Activated naive CD8-positive, alpha-beta T cell treated with anti-CD3 and anti-CD28 coated beads for 36 hours (primary cell): ENCODE measurements at places on chromosomes 7 and 10.

DNA sequence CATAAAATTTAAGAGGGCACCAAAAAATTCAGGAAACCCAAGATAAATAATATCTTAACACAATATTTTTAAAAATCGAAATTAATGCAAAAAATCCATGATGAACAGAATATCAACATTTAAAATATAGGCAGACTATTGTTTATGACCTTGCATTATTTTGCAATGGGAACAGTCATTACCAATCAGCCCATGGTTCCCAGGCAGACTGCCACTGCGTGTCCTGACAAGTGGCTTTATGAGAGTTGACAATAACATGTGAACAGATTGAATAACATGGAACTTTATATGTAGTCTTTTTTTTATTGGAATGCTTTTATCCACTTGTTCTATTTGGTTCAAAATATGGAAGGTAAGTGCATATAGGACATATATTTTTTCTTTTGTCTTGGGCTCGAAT is 3.1 kb upstream of the AVPI1 start:
- no peak for DNase-seq
- no peaks in the 10 kb centered on the region for H3K27me3 ChIP-seq
- H3K4me3 ChIP-seq = no peak overlapping the region

DNA sequence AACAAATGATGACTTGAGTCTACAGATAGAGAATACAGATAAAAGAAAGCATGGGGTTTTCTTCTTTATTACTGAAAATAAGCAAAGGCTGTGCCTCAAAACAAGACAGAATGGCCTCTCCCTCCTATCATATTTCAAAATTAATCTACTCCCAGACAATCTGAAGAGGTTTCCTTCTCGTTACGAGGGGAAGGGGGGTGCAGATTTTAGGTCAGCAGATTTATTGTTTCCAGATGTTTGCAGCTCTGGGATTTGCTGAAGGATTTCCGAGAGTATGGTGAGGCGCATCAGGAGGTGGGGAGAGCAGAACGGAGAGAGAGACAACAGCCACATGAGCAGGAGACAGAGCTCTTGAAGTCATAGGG is 89.8 kb downstream of the KIAA1549 start:
- H3K4me1 ChIP-seq = peaks cover 9% of the 10 kb centered on the region
- no peaks in the 10 kb centered on the region for H3K36me3 ChIP-seq
- DNase-seq = no peak
- no peaks in the 10 kb centered on the region for H3K27me3 ChIP-seq
- H3K27ac ChIP-seq = no peak overlapping the region
- H3K4me3 ChIP-seq = no peak overlapping the region

DNA sequence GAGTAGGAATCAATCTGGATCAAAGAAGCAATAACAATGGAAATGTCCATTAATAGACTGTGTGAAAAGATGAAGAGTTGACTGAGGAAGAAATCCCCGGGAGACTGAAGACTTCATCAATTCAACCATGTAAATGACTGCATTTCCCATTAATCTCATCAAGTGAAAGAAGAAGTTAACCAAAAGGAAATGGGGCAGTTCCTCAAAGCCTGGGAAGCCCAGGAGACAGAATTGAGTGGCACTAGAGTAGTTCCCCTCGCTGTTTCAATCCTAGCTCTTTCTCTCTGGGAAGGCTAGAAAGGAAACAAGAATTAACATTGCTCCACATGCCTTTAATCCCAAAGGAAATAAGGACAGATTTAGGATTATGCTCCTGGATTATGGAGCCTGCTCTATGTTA is 4.8 kb upstream of the OR6V1 start:
- no peak for DNase-seq
- H3K4me1 ChIP-seq = peaks cover 2% of the 10 kb centered on the region
- H3K36me3 ChIP-seq = no peaks in the 10 kb centered on the region
- H3K27ac ChIP-seq = no peak overlapping the region
- no peaks in the 10 kb centered on the region for H3K27me3 ChIP-seq

GRCh38 chr10:54869022-54869421 is 68.0 kb upstream of the PCDH15 start:
- no peak for DNase-seq
- no peaks in the 10 kb centered on the region for H3K27me3 ChIP-seq
- H3K27ac ChIP-seq = no peak overlapping the region
- H3K36me3 ChIP-seq = no peaks in the 10 kb centered on the region
- H3K4me1 ChIP-seq = no peaks in the 10 kb centered on the region

DNA sequence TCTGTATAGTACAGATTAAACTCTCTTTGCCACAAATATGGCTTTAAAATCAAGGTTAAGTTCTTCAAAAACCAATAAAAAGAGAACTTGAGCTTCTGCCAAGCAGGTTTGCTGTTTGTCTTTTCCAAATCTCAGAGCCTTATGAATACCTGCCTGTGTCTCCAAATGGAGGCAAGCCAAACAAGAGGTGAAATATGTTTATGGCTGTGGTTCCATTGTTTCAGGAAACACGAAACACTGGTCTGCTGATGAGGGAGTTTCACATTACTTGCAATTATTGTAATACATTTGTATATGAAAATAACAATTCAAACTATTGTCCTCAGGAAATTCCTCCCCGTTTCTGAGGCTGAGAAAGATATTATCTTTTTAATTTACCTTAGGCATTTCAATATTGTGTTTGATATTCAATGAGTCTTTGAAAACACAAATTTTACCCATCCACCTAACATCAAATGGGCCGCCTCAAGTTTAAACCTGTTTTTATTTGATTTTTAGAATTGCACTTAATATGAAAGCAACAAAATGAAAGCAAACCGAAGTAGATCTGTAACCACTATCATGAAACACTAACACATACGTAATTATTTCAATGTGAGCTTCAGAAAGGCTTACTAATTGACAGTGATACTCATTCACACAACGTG is 359.3 kb downstream of the HGF start:
- no peaks in the 10 kb centered on the region for H3K4me1 ChIP-seq
- no peak overlapping the region for H3K27ac ChIP-seq
- H3K36me3 ChIP-seq = no peaks in the 10 kb centered on the region
- DNase-seq = no peak

- H3K27me3 ChIP-seq = no peaks in the 10 kb centered on the region
- peaks cover 18% of the 10 kb centered on the region for H3K36me3 ChIP-seq
- peaks cover 40% of the 10 kb centered on the region for H3K4me1 ChIP-seq
- H3K4me3 ChIP-seq = peak overlapping the region; percentile 61
Observed at GRCh38 chr7:117110480-117111315, 157.4 kb downstream of the ST7 start.

DNA sequence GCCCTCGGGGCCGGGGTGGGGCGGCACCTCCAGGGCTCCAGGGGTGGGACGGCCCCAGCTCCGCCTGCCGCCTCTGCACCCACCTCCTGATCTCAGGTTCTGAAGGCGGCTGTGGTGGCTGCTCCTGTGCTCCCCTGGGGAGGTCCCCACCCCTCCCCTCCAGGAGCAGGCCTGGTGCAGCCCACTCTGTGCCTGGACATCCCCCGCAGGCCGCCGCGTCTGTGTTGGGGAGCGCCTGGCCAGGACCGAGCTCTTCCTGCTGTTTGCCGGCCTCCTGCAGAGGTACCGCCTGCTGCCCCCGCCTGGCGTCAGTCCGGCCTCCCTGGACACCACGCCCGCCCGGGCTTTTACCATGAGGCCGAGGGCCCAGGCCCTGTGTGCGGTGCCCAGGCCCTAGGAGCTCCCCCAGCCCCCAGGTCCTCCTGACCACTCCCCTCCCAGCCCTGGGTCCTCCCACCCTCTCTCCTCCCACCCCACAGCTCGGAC is 5.5 kb downstream of the CYP2W1 start:
- no peak overlapping the region for H3K27ac ChIP-seq
- no peak overlapping the region for H3K4me3 ChIP-seq
- peaks cover 9% of the 10 kb centered on the region for H3K27me3 ChIP-seq
- DNase-seq = no peak
- H3K36me3 ChIP-seq = no peaks in the 10 kb centered on the region

GRCh38 chr7:11846361-11846955 is 14.5 kb upstream of the THSD7A start:
- H3K27me3 ChIP-seq = peaks cover 3% of the 10 kb centered on the region
- H3K4me1 ChIP-seq = no peaks in the 10 kb centered on the region
- no peaks in the 10 kb centered on the region for H3K36me3 ChIP-seq
- H3K27ac ChIP-seq = no peak overlapping the region
- H3K4me3 ChIP-seq = no peak overlapping the region

GRCh38 chr7:21412410-21412851 is 15.5 kb upstream of the SP4 start:
- DNase-seq = no peak
- no peaks in the 10 kb centered on the region for H3K36me3 ChIP-seq
- H3K4me1 ChIP-seq = peaks cover 12% of the 10 kb centered on the region
- H3K4me3 ChIP-seq = no peak overlapping the region

- DNase-seq = no peak
- no peaks in the 10 kb centered on the region for H3K27me3 ChIP-seq
- H3K27ac ChIP-seq = no peak overlapping the region
- H3K4me3 ChIP-seq = no peak overlapping the region
- no peaks in the 10 kb centered on the region for H3K36me3 ChIP-seq
Observed at GRCh38 chr10:95569368-95569767, 8.2 kb upstream of the SORBS1 start.

- H3K27ac ChIP-seq = no peak overlapping the region
- DNase-seq = no peak
- peaks cover 38% of the 10 kb centered on the region for H3K4me1 ChIP-seq
- no peaks in the 10 kb centered on the region for H3K27me3 ChIP-seq
- H3K36me3 ChIP-seq = peaks cover 24% of the 10 kb centered on the region
- H3K4me3 ChIP-seq = no peak overlapping the region
Observed at GRCh38 chr7:36732806-36733205, 8.5 kb upstream of the AOAH start.

DNA sequence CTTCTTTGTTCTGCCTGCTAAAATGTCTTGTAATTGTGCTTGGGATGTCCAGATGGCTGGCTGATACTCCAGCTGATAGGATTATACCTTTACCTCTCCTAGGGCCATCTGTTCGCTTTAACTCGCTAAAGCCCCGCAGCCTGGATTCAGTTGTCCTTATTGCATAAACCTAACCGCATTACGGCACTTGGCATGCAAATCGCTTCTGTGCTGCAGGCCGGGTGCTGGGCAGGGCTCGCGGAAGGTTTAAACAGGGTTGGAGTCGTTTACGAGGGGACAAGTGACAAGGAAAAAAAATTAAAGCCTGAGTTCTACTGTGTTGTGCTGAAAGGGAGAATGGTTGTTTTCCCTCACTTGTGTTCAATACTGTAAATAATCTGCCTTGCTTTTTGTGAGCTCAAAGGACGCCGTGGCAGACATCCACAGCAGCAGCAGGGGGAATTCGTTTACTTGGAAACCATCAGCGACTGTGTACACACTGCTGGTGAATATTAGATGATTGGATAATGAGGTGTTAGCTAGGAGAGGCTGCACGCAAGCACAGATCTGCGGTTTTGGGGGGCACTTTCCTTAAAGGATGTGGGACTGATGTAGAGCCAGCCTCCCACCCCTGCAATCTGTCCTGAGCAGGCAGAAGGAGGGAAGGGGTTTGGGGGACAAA is 93.0 kb downstream of the EBF3 start:
- no peak for DNase-seq
- H3K4me1 ChIP-seq = peaks cover 4% of the 10 kb centered on the region
- H3K27me3 ChIP-seq = peaks cover 6% of the 10 kb centered on the region
- no peaks in the 10 kb centered on the region for H3K36me3 ChIP-seq

DNA sequence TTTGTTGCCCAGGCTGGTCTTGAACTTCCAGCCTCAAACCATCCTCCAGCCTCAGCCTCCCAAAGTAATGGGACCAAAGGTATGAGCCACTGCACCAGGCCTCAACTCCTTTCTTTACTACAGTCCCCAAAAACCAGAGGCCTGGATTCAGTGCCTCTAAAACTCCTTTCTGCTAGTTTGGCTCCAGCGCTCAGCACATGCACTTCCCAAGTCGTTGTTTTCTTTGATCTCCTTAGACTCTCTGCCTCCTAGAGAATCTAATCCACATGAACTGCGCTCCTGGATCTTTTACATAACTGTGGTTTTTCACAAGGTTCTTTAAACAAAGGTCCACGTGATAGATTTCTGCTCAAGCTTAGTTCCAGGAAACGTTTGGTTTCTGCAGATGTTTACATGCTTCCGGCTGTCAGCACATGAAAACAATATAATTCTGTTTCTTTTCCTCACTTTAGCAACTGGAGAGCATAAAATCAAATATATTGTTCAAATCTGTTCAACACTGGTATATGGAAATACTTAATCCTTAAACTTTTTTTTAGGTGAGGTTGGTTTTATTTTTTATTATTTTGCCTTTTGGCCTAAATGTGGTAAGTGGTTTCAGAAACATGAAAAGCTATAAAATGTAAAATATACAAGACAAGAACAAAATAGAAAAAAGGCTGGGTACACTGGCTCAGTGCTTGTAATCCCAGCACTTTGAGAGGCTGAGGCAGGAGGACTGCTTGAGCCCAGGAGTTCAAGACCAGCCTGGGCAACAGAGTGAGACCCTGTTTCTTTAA is 270.5 kb upstream of the MKLN1 start:
- peak overlapping the region; percentile 94 for H3K27ac ChIP-seq
- peaks cover 31% of the 10 kb centered on the region for H3K36me3 ChIP-seq
- no peak for DNase-seq
- no peaks in the 10 kb centered on the region for H3K27me3 ChIP-seq

- H3K36me3 ChIP-seq = peaks cover 7% of the 10 kb centered on the region
- H3K4me1 ChIP-seq = no peaks in the 10 kb centered on the region
- H3K27me3 ChIP-seq = no peaks in the 10 kb centered on the region
- no peak overlapping the region for H3K4me3 ChIP-seq
- H3K27ac ChIP-seq = no peak overlapping the region
- DNase-seq = no peak
Observed at GRCh38 chr10:13632440-13632839, 45.7 kb downstream of the PRPF18 start.

DNA sequence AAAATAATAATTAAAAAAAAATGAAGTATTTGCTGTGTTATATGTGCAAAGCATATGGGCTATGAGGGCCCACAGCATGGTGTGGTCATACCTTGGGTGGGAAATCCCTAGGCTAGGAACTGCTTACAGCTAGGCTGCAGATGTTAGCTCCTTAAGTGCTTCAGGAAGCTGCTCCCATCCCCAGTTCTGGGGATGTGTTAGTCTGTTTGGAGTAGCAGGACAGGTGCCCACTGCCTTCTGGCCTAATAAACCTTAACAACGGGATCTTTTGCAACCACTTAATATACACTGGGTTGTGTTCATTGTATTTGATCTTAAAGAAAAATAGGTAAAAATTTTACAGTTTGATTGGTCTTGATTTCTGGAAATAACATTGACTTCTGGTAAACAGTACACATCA is 46.3 kb downstream of the HK1 start:
- H3K27ac ChIP-seq = peak overlapping the region; percentile 60
- no peak for DNase-seq
- H3K4me3 ChIP-seq = no peak overlapping the region
- H3K27me3 ChIP-seq = no peaks in the 10 kb centered on the region

GRCh38 chr7:66265566-66265965 is 60.4 kb downstream of the TPST1 start:
- H3K4me3 ChIP-seq = no peak overlapping the region
- no peaks in the 10 kb centered on the region for H3K27me3 ChIP-seq
- no peaks in the 10 kb centered on the region for H3K4me1 ChIP-seq
- DNase-seq = no peak
- no peak overlapping the region for H3K27ac ChIP-seq

GRCh38 chr10:36265741-36266140 is 623.6 kb upstream of the FZD8 start:
- DNase-seq = no peak
- H3K27ac ChIP-seq = no peak overlapping the region
- no peaks in the 10 kb centered on the region for H3K4me1 ChIP-seq
- no peaks in the 10 kb centered on the region for H3K36me3 ChIP-seq
